ENCODE measurements at places on chromosomes 1 and 21.
A peak's percentile ranks its signal among the peaks of the same experiment; 100 is the strongest.

DNA sequence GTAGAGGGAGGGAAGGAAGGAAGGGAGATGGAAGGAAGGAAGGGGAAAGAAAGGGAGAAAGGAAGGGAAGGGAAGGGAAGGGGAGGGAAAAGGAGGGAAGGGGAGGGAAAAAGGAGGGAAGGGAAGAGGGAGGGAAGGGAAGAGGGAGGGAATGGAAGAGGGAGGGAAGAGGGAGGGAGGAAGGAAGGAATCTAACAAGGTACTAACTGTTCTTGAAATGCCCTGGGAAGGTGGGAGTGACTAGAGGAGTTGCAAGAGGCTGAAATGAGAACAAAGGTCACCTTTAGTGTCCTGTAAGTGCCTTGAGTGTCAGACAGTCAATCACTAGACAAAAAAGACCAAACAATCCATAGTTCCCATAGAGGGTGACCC is 2.3 kb upstream of the ATP2B4 start:
- no peak for DNase-seq

GRCh38 chr1:54273092-54273794 is 73.3 kb downstream of the MRPL37 start:
- peak; percentile 77 for DNase-seq

DNA sequence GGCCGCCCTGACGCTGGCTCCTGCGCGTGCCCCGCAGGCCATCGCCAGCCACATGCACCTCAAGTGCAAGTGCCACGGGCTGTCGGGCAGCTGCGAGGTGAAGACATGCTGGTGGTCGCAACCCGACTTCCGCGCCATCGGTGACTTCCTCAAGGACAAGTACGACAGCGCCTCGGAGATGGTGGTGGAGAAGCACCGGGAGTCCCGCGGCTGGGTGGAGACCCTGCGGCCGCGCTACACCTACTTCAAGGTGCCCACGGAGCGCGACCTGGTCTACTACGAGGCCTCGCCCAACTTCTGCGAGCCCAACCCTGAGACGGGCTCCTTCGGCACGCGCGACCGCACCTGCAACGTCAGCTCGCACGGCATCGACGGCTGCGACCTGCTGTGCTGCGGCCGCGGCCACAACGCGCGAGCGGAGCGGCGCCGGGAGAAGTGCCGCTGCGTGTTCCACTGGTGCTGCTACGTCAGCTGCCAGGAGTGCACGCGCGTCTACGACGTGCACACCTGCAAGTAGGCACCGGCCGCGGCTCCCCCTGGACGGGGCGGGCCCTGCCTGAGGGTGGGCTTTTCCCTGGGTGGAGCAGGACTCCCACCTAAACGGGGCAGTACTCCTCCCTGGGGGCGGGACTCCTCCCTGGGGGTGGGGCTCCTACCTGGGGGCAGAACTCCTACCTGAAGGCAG is 23.4 kb upstream of the ARF1 start:
- DNase-seq = peak; percentile 22

DNA sequence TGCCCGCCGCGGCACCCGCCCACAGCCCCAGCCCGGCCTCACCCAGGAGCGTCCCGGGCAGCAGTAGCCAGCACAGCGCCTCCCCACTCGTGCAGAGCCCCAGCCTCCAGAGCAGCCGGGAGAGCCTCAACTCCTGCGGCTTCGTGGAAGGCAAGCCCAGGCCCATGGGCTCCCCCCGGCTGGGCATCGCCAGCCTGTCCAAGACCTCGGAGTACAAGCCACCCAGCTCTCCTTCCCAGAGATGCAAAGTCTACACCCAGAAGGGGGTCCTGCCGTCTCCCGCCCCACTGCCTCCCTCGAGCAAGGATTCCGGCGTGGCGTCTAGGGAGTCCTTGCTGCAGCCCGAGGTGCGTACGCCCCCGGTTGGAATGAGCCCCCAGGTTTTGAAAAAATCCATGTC is 531.2 kb downstream of the KIF26B start:
- no peak for DNase-seq

- no peak for DNase-seq
Observed at GRCh38 chr1:155760751-155761475, 72.0 kb downstream of the DAP3 start.

- DNase-seq = no peak
Observed at GRCh38 chr21:46347791-46348381, 23.9 kb downstream of the PCNT start.

GRCh38 chr1:224170748-224171478 is 12.1 kb upstream of the DEGS1 start:
- DNase-seq = no peak

- no peak for DNase-seq
Observed at GRCh38 chr1:51567653-51568052, 48.6 kb upstream of the EPS15 start.

GRCh38 chr21:45413922-45414321 is 9.0 kb downstream of the COL18A1 start:
- DNase-seq = peak; percentile 11

All from glutamatergic neuron (in vitro differentiated cells).